DMS53 (cell line): ENCODE measurements at places on chromosomes 11 and 22.

- no peak for DNase-seq
Measured at GRCh38 chr11:97965849-97966646, 1054.7 kb upstream of the CNTN5 start.

DNA sequence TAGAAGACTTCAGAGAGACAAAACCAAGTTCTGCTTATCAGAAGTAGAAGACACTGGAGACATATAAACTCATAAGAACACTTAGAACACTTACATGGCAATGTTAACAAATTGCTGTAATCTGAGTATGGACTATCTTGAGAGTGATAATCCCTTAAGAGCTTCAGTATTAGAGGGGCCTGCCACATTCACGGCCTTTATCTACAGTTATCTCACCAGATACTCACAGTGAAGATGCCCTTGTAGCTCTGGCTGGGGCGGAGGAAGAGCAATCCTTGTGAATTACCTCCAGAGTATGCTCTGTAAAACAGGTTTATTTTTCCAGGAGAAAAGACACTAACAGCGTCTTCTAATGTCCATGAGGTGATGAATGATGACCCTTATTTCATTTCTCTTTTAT, 762.8 kb downstream of the FAM181B start:
- DNase-seq = no peak

DNA sequence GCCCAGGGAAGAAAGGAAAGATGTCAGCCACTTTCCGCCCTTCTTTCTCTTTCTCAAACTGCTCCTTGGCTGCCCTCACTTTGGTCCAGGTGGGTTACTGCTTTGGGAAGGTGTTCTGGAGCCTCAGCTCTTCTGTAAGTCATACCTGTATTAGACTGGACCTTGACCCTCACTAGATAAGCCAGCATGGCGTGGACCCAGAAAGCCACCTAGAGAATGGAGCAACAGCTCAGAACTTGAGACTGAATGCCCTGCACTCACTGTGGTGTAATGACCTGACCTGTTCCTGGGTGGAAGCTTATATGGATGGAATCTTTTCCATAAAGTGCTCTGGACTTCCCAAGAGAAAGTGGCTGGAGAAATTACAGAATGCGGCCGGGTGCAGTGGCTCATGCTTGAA, 15.6 kb downstream of the ACP2 start:
- no peak for DNase-seq

GRCh38 chr22:20503816-20504215, 3.6 kb upstream of the MED15 start:
- DNase-seq = no peak

DNA sequence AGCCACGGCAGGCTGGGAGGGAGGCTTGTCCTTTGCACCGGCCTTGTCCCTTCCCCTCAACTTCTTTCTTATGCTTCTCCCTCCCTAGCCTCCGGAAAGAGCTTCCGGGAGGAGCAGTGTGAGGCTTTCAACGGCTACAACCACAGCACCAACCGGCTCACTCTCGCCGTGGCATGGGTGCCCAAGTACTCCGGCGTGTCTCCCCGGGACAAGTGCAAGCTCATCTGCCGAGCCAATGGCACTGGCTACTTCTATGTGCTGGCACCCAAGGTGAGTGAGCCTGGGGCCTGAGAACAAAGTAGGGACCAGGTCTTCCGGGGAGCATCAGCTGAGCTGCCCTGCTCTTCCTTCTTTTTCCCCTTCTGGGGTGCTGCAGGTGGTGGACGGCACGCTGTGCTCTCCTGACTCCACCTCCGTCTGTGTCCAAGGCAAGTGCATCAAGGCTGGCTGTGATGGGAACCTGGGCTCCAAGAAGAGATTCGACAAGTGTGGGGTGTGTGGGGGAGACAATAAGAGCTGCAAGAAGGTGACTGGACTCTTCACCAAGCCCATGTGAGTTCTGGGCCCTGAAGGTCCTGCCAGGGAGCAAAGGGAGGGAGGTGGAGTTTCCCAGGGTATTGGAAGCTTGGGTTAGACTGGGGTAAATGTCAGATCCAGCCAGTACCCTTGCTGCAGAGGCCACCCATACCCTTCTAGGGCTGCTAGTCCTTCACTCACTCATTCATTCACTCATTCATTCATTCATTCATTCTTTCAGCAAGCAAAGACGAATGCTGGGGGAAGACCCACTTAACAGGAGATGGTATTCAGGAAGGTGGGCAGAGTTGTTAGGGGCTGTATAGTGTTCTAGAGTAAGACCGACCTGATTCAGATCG, 22.6 kb downstream of the ADAMTS15 start:
- DNase-seq = no peak

GRCh38 chr11:68710409-68710808, 26.1 kb downstream of the GAL start:
- DNase-seq = no peak

DNA sequence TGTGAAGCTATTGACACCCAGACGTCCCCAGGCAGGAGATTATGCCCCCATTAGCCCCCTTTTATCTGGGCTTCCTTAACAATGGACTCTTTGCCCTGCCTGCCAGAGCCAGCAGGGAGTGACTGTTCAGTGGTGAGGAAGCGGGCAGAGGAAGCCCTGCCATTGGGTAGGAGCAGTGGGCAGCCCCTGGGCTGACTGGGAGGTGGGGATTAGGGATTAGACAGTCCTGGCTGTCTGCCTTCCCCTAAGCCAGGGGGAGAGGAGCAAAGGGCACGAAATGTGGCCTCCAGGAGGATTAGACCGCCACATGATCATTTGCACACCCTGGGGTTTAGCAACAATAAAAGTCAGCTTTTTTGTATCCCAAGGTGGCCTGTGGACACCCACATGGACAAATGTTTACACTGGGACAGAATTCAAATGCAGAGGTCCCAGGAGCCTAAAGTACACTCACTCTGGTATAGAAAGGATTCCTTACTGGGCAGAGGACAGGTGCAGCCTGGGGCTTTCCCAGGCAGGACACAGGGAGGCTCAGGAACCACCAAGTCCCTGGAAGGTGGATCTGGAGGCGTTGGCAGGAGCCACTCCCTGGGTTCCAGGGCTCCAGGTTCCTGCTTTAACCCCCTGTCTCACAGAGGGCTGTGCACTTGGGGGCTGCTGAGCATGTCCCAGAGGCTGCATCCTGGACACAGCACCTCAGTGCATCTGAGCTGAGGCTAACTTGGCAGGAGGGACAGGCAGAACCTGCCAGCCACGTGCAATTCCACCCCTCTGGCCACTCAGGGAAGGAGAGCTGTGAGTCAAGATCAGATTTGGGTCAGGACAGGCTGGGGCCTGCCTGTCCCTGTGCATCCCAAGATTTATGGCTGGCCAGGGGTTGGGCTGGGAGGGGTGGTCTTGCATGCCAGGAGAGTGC, 2.1 kb downstream of the PNPLA3 start:
- peak; percentile 20 for DNase-seq

- DNase-seq = peak; percentile 74
Measured at GRCh38 chr11:28860893-28861292, 752.7 kb downstream of the METTL15 start.

DNA sequence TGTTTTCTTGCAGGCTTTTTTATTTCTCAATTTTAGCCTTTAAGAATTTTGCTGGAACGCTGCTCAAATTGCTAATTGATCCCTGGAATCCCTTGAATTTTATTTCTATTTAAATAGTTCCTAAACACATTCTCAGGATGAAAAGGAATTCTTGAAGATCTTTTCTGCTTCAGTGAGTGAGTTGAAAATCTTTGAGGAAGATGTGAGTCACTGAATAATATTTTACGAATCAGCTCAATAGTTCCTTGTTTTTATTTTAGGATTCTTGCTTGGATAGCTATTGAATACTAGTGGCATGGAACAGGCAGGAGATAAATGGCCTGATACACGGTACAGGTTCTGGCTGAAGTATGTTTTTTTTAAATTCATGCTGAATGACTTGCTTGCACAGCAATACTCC, 194.6 kb upstream of the CCDC90B start:
- no peak for DNase-seq

DNA sequence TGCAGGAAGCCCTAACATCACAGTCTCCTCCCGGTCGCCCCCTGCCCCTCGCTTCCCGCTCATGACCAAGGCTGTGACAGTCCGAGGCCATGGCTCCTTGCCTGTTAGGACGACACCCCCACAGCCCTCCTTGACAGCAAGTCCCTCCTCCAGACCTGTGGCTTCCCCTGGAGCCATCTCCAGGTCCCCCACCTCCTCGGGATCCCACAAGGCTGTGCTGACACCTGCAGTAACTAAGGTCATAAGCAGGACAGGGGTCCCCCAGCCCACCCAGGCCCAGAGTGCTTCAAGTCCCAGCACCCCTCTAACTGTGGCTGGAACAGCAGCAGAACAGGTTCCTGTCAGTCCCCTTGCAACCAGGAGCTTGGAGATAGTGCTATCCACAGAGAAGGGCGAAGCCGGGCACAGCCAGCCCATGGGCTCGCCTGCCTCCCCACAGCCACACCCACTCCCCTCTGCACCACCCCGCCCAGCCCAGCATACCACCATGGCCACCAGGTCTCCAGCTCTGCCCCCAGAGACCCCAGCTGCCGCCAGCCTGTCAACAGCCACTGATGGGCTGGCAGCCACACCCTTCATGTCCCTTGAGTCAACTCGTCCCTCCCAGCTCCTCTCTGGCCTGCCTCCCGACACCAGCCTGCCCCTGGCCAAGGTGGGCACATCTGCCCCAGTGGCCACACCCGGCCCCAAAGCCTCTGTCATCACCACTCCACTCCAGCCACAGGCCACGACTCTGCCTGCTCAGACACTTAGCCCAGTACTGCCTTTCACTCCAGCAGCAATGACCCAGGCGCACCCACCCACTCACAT, 63.2 kb downstream of the OTOG start:
- DNase-seq = no peak

GRCh38 chr11:88345408-88345807, 7.9 kb upstream of the CTSC start:
- no peak for DNase-seq

DNA sequence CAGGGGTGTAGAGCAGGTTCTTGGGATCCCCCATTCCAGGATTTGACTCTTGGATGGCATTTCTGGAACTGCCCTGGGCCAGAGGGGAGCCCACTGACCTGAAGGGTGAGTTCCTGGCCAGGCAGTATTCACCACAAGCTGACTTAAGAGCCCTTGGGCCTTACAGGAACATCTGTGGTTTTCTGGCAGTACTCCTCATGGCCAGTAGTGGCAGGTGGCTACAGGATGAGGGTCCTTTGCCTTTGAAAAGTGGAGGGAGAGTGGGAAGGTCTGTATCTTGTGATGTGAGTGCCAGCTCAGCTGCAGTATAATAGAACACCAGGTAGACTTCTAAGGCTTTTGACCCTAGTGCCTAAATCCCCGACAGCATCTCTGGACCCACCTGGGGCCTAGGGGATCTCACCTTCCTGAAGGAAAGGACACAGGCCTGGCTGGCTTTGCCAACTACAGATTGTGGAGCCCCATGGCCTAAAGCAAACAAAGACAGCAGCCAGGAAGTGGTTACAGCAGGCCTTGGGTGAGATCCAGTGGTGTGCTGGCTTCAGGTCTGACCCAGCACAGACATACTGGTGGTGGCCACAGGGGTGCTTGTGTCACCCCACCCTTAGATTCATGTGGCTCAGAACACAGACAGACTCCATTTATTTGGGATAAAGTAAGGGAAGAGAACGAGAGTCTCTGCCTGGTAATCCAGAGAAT, 9.0 kb downstream of the OR51S1 start:
- peak; percentile 55 for DNase-seq

- peak; percentile 93 for DNase-seq
Measured at GRCh38 chr11:6362873-6363678, 27.2 kb upstream of the SMPD1 start.

DNA sequence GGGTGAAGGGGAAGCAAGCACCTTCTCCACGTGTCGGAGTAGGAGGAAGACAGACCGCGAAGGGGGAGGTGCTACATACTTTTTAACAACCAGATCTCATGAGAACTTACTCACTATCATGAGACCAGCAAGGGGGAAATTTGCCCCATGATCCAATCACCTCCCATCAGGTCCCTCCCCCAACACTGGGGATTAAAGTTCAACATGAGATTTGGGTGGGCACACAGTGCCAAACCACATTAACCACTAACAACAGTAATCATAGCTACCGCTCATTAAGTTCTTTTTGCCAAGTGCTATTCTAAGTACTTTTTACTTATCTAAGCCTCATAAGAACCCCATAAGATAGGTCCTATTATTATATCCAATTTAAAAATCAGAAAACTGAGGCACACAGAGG, 450.5 kb upstream of the DDI1 start:
- DNase-seq = no peak

DNA sequence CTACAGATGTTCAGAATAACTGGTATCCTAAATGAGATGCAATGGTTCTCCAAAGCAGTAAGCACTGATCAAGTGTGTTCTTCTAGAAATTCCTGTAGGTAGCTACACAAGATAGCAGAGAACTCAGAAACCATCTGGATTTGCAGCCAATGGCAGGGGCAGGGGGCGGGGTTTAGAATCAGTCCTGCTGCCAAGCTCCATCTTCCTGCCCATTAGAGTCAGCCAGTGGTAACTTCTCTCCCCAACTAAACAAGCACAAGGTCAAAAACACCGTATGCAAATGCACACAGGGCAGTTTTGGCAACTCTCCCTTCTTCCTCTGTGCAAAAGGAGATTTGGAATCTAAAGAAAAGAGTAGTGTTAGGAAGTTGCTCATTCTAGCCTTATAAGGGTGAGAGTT, 237.5 kb upstream of the CCDC90B start:
- DNase-seq = no peak

GRCh38 chr22:38864361-38865191, 7.4 kb downstream of the CBX6 start:
- DNase-seq = no peak

DNA sequence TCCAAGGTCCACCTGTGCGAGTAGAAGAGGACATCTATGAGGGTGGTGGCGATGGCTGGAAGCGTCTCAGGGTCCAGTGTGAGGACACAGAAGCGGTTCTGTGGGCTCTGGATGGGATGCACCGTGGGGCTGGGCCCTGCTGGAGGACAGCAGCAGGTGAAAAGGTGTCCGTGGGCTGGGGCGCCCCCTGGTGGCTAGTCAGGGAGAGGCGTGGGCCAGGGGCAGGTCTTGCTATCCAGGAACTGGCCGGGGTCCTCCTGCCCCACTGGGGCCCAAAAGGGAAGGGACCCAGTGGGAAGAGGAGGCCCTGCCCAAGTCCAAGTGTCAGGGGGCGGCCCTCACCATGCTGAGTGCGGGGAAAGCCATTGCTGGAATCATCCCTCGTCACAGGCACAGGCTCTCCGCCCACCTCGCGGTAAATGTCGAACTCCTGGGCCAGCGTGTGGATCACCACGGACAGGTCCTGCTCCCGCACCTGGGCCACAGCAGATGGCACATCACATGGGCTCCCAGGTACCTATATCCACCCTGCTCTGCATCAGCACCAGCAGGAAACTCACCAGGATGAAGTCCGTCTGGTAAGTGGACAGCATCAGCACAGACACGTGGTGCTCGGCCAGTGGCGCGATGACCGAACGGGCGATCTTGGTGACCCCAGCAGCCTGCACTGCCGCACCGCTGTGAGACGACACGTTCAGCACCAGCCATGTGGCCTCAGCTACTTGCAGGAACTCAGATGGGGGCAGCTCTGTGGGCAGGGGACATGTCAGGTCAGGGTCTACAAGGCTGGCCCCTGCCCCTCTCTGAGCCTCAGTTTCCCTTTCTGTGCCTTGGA, 2.3 kb downstream of the CASTOR1 start:
- peak; percentile 64 for DNase-seq

- no peak for DNase-seq
Measured at GRCh38 chr11:107856180-107856980, 2.2 kb downstream of the SLC35F2 start.

GRCh38 chr11:22728600-22729389, 62.4 kb downstream of the GAS2 start:
- peak; percentile 91 for DNase-seq

- DNase-seq = no peak
Measured at GRCh38 chr11:73757598-73757997, 3.3 kb downstream of the RAB6A start.
